Activated CD4-positive, CD25-positive, alpha-beta regulatory T cell treated with anti-CD3 and anti-CD28 coated beads, Interleukin-2, amount 50 U/mL, for 24 hours (primary cell): ENCODE measurements at places on chromosomes 3 and 15.

DNA sequence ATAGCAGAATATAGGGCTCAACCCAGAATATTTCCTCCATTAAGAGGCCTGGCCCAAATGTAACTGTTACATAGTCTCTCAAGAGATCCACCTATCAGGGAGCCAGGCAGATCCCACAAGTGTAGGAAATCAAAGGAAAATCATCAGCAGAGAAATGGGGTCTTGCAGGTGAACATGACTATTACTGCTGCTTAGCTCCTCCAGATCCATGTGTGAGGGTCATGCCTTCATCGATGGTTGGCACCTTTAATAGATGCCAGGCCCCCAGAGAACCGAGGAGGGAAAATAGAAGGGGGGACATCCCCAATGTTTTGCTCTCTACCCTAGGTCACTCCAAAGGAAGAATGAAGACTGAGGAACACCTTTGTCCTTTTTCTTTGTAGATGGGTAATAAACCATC is 1029.9 kb upstream of the CADM2 start:
- ATAC-seq: no peak

DNA sequence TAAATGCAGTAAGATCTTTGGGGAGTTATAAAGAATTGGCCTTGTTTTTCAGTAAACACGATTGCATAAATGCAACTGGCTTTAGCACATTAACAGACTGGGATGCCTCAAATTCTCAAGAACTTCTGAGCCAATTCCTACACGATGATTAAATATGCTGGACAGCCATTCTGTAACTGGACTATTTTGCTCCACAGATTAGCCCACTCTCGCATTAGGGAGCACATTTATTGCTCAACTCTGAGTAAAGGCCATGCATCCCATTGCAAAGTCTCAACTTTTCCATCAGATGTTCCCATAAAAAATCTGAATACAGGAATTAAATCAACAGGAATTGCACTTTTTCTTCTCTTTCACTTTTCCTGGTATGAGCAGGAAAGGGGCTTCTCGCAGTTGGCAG is 66.7 kb upstream of the PRICKLE2 start:
- ATAC-seq: no peak

DNA sequence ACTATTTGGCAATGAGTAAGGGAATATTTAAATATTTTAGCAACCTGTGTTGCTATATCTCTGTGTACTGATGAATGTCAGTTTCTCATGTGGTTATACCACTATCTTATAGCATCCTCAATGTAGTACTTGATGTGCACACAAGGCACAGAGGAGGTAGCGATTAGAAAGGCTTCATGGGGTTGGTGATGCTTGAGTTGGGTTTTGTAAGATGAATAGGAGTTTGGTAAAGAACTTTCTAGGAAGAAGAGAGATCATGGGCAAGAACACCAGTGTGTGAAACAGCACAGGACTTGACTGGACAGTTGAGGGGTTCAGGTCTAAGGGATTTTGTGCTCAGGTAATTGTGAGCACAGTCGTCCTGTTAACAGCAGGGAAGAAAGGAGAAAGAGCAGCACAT is 38.1 kb downstream of the LPP start:
- no peak for ATAC-seq

DNA sequence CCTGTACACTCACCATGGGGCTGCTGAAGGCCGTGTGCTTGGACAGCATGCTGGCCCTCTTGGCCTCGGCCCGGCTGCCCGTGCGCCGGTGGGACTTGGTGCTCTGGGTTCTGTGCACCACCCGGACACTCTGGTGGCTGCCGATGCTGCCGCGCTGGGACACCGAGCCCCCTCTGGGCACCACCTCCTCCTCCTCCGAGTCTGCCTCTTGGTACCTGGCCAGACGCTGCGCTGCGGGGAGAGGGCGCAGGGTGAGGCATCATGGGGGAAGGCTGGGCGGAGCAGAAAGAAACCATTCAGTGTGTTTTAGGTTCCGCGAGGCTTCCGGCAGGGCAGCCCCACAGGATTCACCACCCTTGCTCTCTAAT is 145.0 kb downstream of the ATP10A start:
- ATAC-seq: no peak
